ENCODE measurements at places on chromosomes 2 and 18. TPM values are rescaled to one million over a fixed set of nuclear protein-coding genes. Genes with fewer than 3 reads are reported as not detected.

Gene DTNB
- total RNA-seq, result 26.2 TPM

Gene LAMA1
- total RNA-seq, result 2.0 TPM

Gene NUP35
- 21.1 TPM for total RNA-seq

Gene MOGAT1
- total RNA-seq, result 0.45 TPM

Gene CDH2
- total RNA-seq, result 11.1 TPM

DNA sequence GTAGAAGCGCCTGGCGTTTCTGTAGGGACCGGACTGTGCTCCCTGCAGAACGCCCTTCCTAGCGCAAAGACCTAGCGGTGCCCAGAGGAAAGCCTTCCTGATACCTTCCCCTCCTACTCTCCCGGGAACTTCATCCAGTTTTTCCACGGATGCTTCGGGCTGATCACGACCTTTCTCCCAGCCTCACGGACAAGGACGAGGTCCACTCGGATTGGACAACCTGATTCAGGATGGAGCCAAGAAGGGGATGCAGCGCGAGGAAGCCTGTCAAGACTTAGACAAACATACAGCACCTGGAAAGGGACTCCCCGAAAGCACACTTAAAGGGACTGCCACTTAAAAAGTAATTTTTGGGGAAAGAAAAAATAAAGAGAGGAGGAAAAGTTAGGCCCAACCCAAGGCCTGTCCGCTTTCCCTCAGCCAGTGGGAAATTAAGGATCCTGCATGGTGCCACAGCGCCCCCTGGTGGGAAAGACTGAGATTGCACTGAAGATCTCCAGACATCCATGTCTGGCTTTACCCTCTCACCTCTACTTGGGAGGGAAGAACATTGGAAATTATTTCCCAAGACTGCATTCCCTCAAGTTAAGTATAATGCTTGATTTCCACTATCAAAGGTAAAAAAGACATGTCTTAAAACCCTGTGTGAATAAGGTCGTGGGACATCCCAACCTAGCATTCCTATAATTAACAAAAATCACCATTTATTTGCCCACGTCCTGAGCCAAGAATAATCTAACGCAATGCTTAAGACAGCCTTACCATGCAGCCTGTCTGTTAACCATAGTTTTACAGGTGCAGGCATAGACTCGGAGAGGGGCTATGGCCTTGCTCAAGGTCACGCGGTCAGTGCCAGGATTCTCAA lies 13.4 kb upstream of the COPS8 start:
- DNase-seq, result peak; percentile 88

- no peak for DNase-seq
These were observed 98.9 kb downstream of the ABI2 start for GRCh38 chr2:203427061-203427460.

DNA sequence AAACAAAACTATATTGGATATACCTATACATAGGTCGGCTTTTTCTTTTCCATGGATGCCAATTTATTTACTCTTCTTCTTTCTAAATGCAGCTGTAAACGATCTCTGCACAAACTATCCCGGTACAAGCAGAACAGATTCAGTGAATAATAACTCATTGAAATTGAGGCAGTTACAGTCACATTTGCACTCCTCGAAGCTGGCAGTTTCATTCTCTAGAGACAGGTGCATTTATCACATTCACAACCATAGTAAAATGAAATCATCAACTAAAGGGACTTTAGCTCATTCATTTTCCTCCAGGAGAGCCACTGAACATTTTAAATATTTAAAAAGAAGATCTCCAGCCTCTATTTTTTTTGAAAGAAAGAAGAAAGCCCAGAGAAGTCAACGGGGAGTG lies 551.7 kb downstream of the LRP1B start:
- no peak for DNase-seq

DNA sequence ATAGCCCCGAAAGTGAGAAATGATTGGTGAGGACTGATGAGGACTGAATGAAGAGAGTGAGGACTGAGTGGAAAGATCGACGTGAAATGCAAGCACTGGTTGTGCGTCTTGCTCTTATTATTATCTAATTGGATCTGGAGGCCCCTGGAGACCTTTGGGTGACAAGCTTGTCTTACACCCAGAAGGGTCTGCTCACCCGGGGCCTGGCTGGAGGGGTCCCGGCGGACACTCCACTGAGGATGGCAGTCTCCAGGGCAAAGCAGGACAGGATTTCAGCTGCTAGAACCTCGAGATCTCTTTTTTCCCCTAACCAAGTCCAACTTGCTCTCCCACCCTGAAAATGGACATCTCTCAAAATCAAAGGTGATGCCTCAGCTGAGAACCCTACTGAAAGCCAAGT lies 160.2 kb downstream of the MYT1L start:
- DNase-seq, result no peak

DNA sequence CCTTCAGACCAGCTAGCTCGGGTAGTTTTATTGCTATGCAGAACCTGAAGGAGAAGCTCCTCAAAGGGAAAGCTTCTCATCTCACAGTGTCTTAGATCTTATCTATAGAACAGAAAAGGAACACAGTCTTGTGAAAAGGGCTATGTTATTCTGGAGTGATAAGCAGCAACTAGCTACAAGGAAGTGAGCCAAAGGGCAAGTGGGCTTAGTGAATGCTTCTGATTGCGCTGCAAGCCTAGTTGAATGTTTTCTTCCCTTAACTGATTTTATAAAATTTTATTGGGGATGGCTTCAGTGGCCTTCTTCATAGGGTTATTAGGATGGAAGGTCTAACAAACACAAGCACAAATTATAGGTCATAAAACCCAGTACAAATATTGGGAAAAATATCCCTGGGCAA lies 400.1 kb downstream of the PARD3B start:
- no peak for DNase-seq

GRCh38 chr18:3380384-3380961 lies 69.5 kb upstream of the TGIF1 start:
- no peak for DNase-seq

DNA sequence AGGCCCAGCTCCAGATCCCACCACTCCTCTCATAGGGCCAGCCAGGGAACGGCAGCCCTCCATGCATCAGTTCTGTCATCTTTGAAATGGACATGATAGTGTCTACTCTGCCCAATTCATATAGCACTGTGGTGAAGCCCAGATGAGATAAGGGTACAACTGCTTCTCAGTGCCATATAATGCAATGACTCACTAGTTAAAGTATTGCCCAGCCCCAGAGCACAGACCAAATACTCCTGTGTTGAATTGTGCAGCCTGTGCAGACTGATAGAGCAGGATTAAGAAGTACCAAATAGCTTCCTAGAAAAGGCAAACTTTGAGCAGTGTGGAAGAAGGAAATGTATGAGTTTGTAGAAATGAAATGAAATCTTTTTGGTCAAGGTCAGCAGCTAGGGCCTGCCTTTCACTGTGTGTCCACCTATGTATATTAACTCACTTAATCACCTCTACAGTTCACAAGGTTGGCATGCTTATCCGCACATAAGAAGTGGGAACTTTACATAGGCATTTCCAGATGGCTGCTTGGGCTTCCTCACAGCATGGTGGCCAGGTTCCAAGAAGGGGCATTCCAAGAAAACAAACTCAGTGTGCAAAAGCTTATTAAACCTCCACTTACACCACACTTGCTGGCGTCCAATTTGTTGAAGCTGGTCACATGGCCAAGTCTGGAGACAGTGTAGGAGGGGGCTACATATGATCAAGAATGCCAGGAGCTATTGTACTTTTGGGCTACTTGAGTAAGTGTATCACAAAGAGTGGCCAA lies 102.8 kb upstream of the COPS8 start:
- DNase-seq, result no peak

GRCh38 chr2:205776139-205776538 lies 93.8 kb downstream of the NRP2 start:
- peak; percentile 75 for DNase-seq

DNA sequence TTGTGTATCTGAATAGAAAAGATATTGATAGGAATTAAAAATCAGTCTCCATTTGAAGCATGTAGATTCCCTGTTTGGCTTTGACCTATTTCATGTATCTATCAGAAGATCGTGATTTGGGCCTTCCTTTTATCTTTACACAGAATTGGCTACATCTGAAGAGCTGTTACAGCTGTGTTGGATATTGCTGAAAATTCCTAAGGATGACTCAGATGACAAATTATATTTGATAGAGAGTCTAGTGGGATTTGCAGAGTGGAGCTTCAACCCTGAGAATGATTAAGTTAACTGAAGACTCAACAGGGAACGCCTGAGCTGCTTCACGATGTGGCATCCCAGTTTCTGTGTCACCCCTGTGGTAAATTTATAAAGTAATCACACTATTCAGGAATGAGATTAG lies 4.9 kb upstream of the COL3A1 start:
- DNase-seq, result no peak

DNA sequence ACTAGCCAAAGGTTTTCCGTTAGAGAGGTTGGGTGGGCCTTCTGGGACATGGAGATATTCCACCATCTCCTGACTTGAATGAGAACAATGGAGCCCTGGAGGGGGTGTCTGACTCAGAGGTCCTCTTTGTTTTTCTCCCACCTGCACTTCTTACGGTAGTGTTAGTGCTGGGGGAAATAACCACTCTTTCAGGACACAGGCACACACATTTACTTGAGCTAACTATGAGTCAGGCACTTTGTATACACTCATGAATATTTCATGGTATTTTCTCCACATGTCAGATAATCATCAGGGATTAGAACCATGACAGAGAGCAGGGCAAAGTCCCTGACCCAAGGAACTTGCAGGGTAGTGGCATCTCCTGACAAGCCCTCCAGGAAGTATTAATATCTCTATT lies 439.1 kb downstream of the TSN start:
- no peak for DNase-seq
